ENCODE measurements at places on chromosomes 2 and 18.

DNA sequence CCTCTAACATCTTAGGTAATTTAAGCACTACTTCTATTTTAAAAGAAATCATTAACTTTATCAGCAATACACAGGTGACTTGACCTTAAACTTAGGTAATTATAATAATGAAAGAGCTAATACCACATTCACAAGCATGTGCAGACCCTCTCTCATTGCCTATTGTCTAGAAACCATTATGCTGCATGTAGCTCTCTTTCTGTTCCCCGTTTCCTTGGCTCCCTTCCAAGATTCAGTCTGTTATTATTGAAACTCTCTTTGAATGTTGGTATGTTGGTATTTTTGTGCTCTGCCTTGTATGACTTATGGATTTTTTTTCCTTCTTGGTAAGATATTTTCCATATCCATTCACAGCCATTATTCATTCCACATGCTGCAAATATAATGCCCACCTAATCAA, 201.2 kb downstream of the CDCA7 start:
- no peak for DNase-seq

DNA sequence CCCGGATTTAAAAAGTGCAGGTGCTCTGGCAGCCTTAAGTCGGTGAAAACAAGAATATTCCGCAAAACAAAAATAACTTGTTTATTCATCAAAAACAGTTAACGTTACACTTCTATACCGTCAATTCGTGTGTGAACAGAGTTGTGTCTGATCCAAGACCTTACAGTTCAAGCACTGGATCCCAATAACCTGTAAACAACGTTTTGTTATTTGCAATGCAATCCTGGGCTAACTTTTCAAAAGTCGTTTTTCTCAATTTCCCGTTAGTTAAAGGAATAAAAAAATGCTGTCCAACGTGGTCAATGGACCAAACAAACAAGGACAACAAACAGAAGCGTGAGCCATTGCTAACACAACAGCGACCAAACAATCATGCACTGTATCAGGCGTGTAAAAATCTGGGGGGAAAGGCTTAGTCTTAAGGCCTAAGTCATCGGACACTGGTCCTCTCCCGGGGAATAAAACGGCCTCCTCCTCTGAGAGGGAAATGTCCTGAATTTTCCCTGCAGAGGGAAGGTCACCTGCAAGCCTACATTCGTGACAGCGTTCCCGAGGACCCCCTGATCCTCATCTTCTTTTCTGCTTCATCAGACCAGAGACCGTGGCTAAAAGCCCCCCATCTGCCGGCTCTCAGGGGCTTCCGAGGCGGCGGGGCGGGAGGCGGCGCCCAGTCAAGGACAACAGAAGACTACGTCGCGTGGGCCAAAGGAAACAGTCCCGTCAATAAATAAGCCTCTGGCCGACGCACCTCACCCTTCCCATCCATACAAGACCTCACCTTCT, 490 bp downstream of the NDUFS1 start:
- no peak for DNase-seq

GRCh38 chr2:225103737-225104141, 61.5 kb upstream of the DOCK10 start:
- DNase-seq, result no peak

DNA sequence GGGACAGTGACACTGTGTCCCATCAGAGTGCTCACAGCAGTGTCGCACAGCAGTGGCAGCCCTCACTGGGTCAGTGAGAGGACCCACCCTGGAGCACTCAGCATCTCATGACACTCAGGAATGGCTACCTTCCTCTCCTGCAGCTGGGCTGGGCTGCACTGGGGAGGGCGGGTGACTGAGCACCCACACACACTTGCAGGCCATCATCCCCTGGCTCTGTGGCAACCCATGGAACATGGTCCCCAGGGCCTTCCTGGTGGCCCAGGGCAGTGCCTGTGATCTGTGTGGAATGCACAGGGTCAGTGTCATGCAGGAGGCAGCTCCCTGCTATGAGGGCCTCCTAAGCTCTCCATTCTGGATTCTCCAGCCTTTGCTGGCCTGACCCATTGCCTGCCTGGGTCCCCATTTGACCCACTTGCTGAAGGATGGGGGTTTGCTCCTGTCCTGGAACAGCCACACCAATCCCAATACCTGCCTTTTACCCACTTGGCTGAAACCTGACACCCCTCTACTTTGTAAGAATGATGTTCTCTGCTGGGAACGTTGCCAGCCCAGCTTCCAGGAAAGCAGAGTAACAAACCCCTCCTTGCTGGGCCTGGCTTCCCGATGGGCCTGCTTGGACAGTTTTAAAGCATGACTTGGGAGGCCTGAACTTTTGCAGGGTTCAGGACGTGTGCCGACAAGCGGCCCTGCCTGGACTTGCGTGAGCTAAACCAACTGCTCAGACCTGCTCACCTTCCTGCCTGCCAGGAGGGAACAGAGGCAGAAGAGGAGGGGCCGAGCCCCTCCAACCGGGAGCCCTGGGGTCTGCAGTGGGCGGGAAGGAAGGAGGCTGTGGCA, 13.7 kb downstream of the HS6ST1 start:
- DNase-seq, result no peak

DNA sequence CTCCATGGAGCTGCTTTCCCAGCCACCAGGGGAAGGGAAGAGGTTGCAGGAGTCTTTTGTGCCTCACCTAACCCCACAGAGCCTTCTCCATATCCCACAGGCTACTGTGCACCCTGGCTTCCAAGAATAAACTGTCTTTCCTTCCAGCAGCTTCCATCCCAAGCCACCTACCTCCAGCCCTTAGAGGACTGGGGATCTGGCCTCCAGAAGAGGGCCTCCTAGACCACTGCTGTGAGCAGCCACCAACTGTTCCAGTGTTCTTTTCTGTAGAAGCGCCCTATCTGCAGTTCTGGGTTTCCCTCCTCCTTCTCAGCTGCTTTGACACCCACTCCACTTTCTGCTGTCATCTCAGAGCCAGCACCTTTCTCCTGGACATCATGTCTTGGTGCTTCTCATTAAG, 30.7 kb upstream of the REG3G start:
- DNase-seq, result no peak

- DNase-seq, result no peak
Measured at GRCh38 chr2:33616873-33617272, 17.8 kb upstream of the FAM98A start.

Measured in stimulated activated CD4-positive, alpha-beta T cell treated with anti-CD3 and anti-CD28 coated beads, Interleukin-4, amount 100 ng/mL, for 1 hour (primary cell).